ENCODE measurements at places on chromosomes 6 and 20.

DNA sequence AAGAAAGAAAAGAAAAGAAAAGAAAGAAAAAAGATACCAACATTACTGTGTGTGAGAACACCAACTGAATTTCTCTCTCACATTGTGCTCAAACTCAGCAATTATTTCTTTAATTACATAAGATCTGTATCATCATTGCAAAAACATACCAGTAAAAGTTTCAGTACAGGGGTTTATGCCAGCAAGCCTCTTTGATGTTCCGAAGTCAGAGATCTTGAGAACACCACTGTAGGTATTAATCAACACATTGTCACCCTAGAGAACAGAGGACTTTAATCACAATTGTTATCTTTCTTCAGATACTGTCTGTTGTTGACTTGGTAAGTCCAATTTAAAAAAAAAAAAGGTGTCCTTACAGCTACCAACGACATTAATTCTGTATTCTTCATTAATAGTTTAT is 60.9 kb upstream of the MAP7 start:
- DNase-seq: no peak

GRCh38 chr20:18737140-18737539 is 76.4 kb upstream of the SCP2D1 start:
- DNase-seq: no peak

DNA sequence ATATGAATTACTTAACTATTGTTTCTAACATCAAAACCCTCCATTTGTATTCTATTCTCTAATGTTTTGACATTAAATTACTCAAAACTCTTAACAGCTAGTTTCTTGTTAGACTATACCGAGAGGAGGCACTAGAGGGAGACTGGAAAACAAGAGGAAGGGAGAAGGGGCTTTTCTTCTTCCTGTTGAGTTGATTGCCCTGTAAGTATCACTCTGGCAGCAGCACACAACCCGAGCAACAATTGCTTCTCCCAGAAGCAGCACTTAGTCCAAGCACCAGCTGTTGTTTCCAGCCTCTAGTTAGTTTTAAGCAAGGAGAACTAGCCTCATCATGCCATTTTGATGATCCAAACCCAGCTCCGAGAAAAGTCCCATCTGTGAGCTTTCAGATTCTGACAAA is 603.8 kb downstream of the PRKN start:
- DNase-seq: no peak

DNA sequence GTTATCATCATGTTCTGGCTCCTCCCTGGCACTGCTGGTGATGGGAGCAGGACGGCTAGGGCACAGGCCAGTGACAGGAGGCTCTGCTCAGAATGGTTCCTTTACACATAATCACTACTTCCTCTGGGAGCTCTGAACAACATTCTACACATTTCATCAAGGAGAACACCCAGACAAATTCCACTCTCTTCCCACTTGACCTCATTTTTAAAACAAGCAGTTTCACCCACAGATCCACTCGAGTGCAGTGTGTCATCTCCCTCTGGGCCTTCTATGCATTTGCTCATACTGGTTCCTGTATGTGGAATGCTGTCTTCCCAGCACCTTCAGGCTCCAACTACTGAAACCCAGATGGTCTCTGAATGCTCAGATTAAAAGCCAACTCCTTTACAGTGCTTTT is 84.8 kb downstream of the ELOVL5 start:
- DNase-seq: no peak

- no peak for DNase-seq
These were observed 25.8 kb upstream of the TMEM217 start for GRCh38 chr6:37283671-37284151.

GRCh38 chr20:40438161-40438830 is 250.7 kb downstream of the MAFB start:
- DNase-seq: no peak

DNA sequence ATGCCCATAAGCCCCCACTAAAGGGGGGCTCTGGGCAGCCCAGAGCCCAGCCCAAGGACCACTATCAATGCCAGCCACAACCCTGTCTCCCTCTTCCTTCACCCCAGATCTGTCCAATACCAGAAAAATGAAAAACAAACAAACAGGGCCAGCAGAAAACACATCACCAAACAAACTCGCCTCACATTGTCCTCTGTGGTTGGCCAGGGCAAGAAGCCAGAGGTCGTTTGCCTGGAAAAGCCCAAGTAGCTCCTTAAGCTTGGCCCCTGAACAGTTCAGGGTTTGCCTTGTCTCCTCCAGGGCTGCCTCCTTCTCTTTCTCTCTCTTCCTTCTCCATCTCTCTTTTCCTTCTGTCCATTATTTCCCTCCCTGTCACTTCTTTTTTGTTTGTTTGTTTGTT is 10.1 kb upstream of the SCUBE3 start:
- no peak for DNase-seq

GRCh38 chr6:85049282-85049681 is 284.9 kb upstream of the TBX18 start:
- no peak for DNase-seq
